PC-3 (cell line): ENCODE measurements at places on chromosomes 12 and 14. TPM values are rescaled to one million over a fixed set of nuclear protein-coding genes. Genes with fewer than 3 reads are reported as not detected.

Gene MBIP
- total RNA-seq = 7.8 and 8.5 TPM in 2 replicates

Gene AMDHD1
- total RNA-seq = 0.80 and 1.5 TPM in 2 replicates

Gene ACTR6
- 18.4 and 21.2 TPM in 2 replicates for total RNA-seq

Gene CISTR
- total RNA-seq = not detected in 2 replicates

Gene SRRM4
- total RNA-seq = under 0.01 TPM in 1 of 2 replicates, not detected in the other

Gene PRH2
- not detected in 2 replicates for total RNA-seq

Gene TAS2R50
- total RNA-seq = 0.29 and 1.5 TPM in 2 replicates

Gene ANKS1B
- 0.07 and 0.98 TPM in 2 replicates for total RNA-seq

Gene LRTM2
- total RNA-seq = not detected in 2 replicates

Gene TMEM63C
- 4.0 and 5.4 TPM in 2 replicates for total RNA-seq

Gene TSPAN8
- total RNA-seq = 1.3 TPM in 1 of 2 replicates, not detected in the other

Gene CIROP
- total RNA-seq = not detected in 2 replicates

Gene TMX1
- 56.6 and 61.7 TPM in 2 replicates for total RNA-seq

Gene RPL36AL
- 408 and 411 TPM in 2 replicates for total RNA-seq

Gene RIPK3
- not detected in 2 replicates for total RNA-seq

Gene MYH6
- total RNA-seq = not detected in 2 replicates

Gene SERPINA1
- 5.4 and 10.5 TPM in 2 replicates for total RNA-seq

Gene ERP27
- not detected in 2 replicates for total RNA-seq

Gene FAM181A
- total RNA-seq = not detected in 2 replicates

Gene GPR132
- 0.04 and 0.12 TPM in 2 replicates for total RNA-seq

Gene PPTC7
- total RNA-seq = 9.0 and 16.0 TPM in 2 replicates

Gene PIWIL1
- total RNA-seq = not detected in 2 replicates

Gene TBC1D30
- total RNA-seq = 16.8 and 36.1 TPM in 2 replicates

Gene IFNG-AS1
- total RNA-seq = not detected in 2 replicates

Gene KRT2
- total RNA-seq = 0.23 TPM in 1 of 2 replicates, not detected in the other

Gene SERPINA3
- total RNA-seq = not detected in 2 replicates

Gene ADGRD1
- total RNA-seq = 0.18 TPM in 1 of 2 replicates, not detected in the other

Gene MARCHF9
- 9.3 and 13.4 TPM in 2 replicates for total RNA-seq

Gene KERA
- not detected in 2 replicates for total RNA-seq
